T-helper 9 cell (primary cell): ENCODE measurements at places on chromosomes 3 and 15.

GRCh38 chr3:41158947-41159346, 40.4 kb upstream of the CTNNB1 start:
- DNase-seq = no peak

DNA sequence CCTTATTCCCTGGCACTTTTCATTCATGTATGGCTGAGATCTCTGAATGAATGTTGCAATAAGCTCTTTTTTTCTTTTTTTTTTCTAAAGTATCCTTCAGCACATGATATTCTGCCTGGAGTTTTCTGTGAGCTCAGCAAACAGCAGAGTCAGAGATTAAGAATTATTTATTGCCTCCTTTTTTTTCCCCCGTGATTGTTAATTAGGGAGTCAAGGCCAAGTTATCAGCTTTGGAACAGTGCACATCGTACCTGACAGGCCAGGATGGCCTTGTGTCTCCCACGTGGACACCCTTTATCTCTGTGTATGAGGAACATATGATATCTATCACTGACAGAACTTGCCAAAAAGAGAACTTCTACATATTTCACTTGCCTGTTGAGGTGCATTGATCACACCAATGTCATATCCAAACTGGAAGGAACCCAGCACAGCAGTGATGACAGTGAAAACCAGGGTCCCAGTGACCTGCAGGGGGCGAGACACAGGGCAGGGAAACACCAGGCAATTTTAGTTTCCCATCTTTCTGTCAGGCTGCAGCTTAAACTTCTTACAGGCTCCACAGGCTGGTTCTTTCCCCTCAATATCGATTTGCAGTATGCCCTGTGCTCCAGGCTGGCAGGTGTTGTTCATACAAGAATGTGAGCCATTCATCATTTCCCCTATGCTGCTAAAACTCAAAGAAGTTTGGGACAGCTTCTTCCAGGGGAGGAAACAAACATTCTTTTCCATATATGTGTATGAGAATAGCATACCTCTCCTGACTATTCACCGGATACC, 8.2 kb downstream of the SLC2A2 start:
- DNase-seq = no peak

GRCh38 chr15:97174886-97175540, 785.5 kb upstream of the ARRDC4 start:
- no peak for DNase-seq

DNA sequence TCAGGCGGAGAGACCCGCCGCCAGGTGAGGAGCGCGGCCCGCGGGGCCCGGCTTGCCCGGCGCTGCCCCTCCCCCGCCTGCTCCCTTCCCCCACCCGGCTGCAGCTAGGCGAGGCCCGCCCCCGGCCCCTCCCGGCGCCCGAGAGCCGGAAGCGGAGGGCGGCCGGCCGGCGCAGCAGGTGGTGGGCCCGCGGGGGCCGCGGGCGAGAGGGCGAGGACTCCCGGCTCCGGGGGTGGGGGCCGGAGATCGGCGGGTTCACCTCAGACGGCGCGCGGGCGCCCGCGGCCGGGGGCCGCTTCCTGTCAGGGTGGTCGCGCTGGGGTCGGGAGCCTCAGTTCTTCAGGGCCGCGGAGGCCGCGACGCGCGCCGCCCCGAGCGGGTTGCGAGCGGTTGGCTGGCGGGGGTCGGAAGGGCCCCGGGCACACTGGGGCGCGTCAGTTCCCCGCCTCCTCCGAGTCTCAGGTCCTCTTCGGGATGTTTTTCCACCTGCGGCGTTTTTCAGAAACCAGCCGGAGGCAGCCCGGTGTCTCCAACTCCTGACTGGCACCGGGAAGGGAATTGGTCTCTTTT, 395 bp downstream of the ZFAND6 start:
- peak; percentile 42 for DNase-seq

DNA sequence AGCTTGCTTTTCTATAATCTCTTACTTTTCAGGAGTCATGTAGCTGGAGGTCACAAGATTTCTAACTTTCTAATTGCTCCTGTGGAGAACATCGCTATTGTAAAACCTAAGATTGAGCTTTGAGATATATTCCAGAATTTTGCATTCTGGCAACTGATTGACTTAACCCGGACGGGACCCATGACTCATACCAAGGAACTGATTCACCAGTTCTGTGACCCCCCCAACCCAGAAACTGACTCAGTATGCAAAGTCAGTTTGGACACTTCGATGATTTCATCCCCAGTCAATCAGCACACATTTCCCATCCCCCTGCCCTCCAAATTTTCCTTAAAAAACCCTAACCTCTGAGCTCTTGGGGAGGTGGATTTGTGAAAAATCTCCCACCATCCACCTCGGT, 396.5 kb upstream of the GBE1 start:
- DNase-seq = no peak

GRCh38 chr3:156433138-156433537, 121.8 kb downstream of the SSR3 start:
- DNase-seq = no peak

- no peak for DNase-seq
Observed at GRCh38 chr3:172816968-172817367, 66.4 kb downstream of the ECT2 start.

GRCh38 chr15:27646531-27646930, 452.6 kb downstream of the OCA2 start:
- DNase-seq = no peak

- no peak for DNase-seq
Observed at GRCh38 chr3:15977598-15978232, 179.9 kb upstream of the ANKRD28 start.

GRCh38 chr3:186772701-186773417, 10.5 kb upstream of the EIF4A2 start:
- DNase-seq = peak; percentile 31

DNA sequence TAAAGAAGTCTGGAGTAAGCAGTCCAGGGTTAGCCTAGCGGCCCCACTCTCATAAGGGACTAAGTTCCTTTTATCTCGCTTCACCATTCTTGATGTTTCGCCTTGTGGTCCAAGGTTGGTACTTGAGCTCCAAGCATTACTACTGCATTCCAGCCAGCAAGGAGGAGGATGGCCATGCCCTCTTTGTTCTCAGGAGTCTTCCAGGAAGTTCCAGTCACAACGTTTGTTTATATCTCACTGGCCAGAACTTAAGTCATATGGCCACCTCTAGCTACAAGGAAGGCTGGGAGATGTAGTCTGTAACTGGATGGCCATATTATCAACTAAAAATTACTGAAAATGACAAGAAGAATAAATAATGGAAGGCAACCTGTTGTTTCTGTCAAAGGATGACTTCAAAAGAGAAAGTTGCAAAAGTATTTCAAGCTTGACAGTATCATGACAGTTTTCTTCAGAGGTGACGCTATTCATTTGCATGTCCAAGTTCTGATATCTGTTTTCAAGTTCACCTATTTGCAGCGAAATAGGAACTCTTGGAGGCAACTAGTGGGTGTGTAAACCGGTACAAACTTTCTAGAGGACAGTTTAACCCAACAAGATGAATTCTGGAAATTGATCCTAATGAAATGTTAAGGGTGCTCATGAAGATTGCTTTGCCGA, 118.6 kb downstream of the PGPEP1L start:
- no peak for DNase-seq

DNA sequence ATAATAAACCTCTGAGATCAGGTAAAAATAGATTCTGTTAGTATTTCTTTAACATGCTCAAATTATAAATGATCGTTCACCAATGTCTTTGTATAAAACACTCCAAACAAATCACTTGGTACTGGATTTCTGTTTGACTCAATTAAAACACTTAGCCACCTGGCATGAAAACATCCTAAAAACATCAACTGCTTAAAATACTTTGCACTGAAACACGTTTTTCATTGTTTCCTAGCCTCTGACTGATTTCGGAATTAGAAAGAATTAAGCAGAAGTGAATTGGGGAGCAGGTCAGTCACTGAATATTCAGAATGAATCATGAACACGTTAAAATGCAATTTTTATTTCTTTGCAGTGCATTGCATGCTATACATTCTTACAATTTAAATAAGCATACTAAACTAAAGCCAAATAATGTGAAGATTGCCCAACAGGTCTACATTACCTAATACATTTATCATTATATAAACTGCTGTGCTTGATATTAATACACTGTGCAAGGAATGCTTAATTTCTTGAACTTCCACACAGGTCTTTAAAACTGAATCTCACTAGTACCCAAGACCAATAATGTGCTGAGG, 1.6 kb downstream of the THRB start:
- no peak for DNase-seq

DNA sequence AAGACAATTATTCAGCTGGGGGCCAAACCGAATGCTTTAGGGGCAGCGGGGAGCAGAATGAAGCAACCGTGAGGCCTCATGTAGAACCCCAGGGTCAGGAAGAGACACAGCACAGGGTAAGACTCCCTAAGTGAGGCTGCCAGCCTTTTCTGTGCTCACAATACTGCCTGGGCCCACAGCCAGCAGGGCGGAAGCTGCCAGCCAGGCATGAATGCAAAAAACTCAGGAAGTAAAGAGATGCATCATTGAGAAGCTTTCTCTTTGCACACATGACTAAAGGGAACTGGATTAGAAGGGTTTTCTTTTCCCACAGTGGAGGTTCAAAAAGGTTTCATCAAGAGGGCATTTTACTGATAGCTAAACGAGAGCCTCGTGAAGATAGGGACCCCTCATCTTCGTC, 33.3 kb downstream of the CA12 start:
- DNase-seq = no peak

DNA sequence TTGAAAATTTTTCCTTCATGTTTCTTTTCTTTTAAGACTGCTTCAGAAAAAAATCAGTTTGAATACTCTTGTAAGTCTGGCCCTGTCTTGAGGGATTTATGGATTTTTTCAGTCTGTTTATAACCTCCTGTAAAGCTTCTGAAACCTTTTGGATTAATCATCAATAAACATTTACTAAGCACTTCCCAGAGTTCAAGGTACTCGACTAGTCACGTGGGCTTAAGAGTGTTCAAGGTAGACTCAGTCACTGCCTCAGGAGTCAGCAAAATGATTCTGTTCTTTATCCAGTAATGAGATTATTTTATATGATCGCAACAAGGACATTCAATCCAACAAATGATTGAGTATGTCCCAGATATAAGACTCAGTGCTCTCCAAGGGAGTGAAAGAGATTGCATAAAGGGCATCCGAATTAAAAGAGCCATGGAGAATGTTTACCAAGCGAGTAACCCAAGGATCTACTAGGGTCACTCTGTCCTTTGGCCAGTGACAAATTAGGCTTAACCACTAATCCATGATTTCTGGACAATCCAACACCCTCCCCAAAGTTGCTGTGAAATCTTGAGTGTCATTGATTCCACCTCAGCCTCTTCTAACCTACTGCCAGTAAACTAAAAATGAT, 726.6 kb upstream of the NAALADL2 start:
- DNase-seq = no peak

GRCh38 chr3:197006860-197007259, 22.8 kb downstream of the MELTF start:
- DNase-seq = no peak

DNA sequence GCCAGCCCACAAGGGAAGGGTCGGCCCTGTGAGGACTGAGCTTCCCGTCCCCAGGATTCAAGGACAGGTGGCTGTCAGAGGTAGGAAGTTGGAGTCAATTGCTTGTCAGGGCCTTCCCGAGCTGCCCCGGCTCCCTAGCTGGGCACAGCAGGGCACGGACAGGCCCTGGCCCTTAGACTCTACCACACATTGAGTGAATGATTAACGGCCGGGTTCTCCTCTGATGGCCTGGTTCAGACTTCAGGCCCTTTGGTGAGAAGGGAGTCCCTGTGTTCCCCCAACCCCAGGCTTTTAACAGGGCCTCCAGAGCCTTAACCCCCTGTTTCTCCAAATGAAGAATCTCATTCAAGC, 16.4 kb upstream of the FGD5 start:
- no peak for DNase-seq

- no peak for DNase-seq
Observed at GRCh38 chr3:67819447-67819846, 165.0 kb upstream of the SUCLG2 start.

GRCh38 chr3:62169906-62170660, 203.3 kb downstream of the FEZF2 start:
- no peak for DNase-seq

GRCh38 chr15:91849749-91850161, 3.8 kb upstream of the SLCO3A1 start:
- DNase-seq = no peak

DNA sequence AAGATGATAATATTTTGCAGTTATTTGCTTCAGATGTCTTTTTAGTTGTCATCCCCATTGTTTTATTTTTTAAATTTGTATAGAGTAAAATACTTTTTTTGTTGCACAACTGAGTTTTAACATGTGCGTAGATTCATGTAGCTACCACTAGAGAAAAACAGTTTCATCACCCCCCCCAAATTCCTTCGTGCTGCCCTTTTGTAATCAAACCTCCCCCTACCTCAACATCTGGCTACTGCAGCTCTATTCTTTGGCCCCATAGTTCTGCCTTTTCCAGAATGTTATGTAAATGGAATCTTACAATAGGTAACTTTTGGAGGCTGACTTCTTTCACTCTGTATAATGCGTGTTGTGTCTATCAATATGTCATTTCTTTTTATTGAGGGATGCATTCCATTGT, 232.0 kb upstream of the RASGRP1 start:
- DNase-seq = no peak

DNA sequence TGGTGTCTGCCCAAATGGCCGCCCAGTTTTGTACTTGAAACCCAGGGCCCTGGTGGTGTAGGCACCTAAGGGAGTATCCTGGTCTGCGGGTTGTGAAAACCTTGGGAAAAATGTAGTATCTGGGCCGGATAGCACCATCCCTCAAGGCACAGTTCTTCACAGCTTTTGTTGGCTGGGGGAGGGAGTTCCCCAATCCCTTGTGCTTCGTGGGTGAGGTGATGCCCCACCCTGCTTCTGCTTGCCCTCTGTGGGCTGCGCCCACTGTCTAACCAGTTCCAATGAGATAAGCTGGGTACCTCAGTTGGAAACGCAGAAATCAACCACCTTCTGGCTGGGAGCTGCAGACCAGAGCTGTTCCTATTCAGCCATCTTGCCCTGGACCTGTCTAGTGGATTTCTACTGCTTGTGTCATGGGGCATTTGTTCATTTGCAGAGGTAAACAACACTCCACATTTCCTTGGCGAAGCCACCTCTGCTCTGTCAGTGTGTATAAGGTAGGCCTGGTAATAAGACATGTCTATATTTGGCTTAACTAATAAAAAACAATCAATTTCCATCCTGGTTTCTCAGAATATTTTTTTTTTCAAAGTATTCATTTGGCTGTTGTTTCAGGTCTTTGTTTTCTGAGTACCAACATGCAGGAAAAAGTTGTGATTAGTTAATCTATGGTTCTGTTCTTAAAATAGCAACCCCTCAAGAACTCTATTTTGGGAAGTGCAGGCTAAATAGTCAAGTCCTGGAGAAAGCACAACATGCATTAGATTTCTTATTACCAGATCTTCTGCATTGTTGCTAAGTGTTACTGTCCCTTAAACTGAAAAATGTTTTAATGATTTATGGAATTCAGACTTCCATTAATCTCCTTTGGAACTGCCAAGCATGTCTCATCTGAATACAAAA, 304.3 kb downstream of the ZIC1 start:
- no peak for DNase-seq

GRCh38 chr15:90564051-90564450, 34.3 kb downstream of the CRTC3 start:
- no peak for DNase-seq
